ENCODE measurements at places on chromosomes 2 and 18.

- no peak for DNase-seq
Observed at GRCh38 chr18:74652392-74652988, 54.8 kb downstream of the ZNF407 start.

GRCh38 chr2:26477911-26478253 is at the start of gene OTOF:
TSS of gene OTOF (minus strand) at chr2:26478124.
- no peak for DNase-seq

DNA sequence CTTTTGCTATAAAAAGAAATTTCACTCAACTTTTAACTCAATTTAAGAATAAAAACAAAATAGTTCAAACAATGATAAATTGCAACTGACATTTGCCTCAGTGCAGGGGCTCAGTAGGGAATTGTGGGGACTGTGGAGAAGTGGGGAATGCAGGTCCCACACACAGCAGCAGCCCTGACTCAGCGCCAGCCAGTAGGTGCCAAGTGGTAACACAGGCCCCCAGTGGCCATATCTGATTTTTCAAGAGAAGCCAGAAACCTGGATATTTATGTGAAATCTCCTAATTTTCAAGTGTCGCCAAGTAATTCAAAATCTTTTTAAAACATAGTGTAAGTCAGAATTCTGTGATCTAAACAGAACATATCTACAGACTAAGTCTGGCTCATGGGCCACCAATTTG is 186.3 kb downstream of the EN1 start:
- DNase-seq, result peak; percentile 37

GRCh38 chr2:54059986-54060385 is 55.4 kb upstream of the ACYP2 start:
- DNase-seq, result no peak

GRCh38 chr2:200618590-200619021 is 32.8 kb downstream of the AOX1 start:
- peak; percentile 70 for DNase-seq

DNA sequence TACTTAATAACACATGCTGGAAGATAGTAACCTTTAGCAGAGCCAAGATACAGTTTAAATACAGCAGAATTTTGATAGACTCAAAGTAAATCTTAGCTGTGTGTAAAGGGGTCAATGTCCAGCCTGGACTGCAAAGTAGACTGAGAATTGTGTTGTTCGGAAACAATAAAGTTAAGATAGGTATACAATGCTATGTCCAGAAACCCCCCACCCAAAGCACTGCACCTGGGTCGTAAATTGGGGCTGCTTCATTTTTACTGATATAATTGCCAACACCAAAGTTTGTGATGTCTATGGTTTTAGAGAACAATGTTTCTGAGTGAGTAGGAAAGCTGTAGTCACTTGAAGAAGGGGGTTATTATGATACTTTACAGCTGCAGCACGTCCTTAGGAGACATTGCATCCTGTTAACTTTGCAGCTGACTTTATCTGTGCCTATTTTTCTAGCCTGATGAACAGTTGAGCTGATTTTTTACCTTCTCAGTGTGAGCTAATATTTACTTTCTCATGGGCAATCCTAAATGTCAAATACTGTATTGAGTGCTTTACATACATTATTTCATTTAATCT is 4.3 kb upstream of the NCOA1 start:
- no peak for DNase-seq

DNA sequence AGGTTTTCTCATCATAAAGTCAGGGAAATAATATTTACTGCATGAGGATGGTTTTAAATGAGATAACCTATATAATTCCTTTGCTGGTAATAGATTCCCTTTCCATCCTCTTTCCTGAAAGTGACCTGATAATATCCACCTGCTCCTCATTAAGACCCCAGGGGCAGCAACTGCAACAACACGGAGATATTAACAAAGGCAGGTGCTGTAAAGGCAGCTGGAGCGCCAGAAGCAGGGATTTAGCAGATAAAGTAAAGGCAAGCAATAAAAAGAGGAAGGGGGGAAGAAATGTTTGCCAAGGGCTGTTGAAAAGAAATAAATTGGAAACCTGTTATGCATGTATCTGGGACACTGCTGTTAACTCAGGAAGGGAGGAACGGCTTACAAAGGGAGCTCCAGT is 472.6 kb upstream of the KLHL29 start:
- no peak for DNase-seq

DNA sequence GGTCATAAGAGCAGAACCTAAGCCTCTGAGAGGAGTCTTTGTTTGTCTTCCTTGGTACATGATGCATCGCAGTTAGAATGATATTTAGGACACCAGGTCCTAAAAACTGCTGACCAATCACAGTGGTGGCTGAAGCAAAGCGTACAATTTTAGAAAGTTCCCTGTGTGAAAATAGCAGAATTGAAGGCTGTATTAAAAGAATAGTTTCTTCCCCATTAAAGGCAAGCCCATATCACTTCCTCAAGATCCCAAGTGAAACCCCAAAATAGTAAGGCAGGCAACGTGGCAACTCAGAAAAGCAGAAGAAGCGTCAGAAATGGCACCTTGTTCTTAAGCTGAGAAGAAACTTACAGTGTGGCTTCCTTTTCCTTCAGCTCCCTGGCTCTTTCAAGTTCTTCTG is 154.8 kb upstream of the PGAP1 start:
- no peak for DNase-seq

DNA sequence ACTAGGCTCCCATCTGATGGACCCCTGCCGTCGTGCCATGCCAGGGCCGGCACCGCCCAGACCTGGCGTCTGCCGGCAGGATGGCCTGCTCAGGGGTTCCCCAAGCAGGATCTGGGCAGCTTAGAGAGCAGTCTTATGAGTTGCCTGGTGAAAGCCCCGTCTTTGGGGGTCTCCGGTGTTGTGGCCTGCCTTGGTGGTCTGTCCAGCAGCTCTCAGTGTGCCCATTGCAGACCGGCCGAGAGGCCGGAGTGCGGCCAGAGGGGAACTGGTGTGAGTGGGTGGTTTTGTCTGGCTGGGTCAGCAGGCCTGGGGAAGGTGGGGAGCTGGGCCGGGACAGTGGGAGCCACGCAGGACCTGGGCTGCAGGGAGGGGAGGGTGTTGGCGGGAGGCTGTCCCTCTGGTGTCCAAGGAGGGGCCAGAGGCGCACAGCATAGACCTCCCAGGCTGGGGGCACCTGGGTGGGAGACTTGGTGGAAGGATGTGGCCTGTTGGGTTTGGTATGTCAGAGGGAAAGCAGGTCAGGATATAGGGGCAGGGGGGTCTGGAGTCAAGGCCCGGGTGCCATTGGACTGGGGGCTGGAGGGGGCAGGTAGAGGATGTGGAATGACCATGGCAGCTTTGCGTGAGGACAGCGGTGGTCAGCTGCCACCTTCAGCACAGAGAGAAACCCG is 16.5 kb downstream of the GPC1 start:
- DNase-seq, result no peak

- DNase-seq, result no peak
Observed at GRCh38 chr18:22473366-22473765, 55.7 kb upstream of the CTAGE1 start.
